ENCODE measurements at places on chromosomes 7 and 10.

DNA sequence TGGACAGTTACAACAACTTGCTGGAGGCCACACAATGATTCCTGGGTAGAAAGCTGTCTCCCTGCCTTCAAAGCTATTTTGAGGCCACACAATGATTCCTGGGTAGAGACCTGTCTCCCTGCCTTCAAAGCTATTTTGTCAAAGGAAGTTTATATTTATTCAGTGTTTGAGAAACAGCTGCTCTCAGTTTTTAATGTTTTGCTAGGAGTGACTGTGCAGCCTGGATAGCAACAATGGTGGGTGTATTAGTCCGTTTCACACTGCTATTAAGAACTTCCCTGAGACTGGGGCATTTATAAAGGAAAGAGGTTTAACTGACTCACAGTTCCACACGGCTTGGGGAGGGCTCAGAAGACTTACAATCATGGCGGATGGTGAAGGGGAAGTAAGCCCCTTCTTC lies 3.9 kb upstream of the SGPL1 start:
- DNase-seq = no peak

GRCh38 chr7:80370587-80370986 lies 141.3 kb downstream of the GNAT3 start:
- no peak for DNase-seq

GRCh38 chr7:44521347-44522095 lies 19.6 kb downstream of the NPC1L1 start:
- no peak for DNase-seq

DNA sequence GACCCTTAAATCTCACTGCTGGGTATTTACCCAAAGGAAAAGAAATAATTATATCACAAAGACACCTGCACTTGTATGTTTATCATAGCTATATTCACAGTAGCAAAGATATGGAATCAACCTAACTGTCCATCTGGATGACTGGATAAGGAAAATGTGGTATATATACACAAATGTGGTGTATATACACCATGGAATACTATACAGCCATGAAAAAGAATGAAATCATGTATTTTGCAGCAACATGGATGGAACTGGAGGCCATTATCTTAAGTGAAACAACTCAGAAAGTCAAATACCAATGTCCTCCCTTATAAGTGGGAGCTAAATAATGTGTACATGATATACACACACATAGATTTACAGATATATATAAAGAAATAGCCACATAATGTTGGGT lies 168.2 kb downstream of the SH2D4B start:
- DNase-seq = no peak

GRCh38 chr10:91541481-91541880 lies 91.4 kb downstream of the PPP1R3C start:
- DNase-seq = no peak

DNA sequence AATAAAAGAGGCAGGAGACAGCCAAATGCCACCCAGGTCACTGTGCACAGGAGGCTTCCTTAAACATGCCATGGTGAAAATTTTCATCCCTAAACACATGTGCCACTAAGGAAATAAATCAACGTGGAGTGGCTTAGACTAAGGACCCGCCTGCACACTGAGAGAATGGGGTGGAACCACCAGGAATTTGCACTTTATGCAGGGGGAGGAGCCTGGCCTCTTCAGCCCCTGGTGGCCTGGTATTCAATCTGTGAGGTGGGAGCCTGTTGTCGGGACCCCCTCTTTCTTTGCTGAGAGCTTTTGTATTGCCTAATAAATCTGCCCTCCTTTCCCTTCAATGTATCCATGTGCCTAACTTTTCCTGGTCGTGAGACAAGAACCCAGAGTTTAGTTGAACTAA lies 204.6 kb upstream of the NRP1 start:
- no peak for DNase-seq

DNA sequence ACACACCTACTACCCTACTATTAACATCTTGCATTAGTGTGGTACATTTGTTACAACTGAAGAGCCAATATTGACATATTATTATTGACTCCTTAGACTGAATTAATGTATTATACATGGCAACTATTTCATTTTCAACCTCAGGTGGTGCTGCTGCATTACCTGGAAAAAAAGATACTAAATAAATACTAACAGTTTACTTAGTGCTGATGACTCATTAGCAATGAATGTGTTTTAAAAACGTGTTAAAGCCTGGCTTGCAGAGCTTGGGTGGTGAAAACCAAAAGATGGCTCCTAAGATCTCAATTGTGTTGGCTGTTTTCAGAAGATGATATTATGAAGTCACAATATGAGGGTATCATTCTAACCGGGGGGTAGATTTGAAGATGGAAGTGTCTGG lies 34.8 kb downstream of the CFAP43 start:
- peak; percentile 60 for DNase-seq

GRCh38 chr7:86999750-87000149 lies 59.7 kb downstream of the ELAPOR2 start:
- DNase-seq = no peak

DNA sequence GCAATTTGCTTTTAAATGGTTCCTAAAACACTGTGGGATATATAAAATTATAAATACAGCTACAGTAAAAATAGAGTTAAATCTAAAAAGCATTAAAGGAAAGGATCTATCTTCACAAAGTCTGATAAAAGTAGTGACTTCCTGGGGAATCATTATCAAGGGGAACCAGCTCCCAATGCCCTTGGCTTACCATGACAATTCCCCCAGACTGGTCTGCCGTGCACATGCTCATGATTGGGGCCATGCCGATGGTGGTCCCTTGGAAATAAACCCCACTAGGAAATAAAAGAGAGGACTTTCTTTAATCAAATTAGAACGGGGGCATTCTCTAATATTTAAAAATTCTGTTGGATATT lies 201.8 kb downstream of the FANK1 start:
- DNase-seq = no peak

DNA sequence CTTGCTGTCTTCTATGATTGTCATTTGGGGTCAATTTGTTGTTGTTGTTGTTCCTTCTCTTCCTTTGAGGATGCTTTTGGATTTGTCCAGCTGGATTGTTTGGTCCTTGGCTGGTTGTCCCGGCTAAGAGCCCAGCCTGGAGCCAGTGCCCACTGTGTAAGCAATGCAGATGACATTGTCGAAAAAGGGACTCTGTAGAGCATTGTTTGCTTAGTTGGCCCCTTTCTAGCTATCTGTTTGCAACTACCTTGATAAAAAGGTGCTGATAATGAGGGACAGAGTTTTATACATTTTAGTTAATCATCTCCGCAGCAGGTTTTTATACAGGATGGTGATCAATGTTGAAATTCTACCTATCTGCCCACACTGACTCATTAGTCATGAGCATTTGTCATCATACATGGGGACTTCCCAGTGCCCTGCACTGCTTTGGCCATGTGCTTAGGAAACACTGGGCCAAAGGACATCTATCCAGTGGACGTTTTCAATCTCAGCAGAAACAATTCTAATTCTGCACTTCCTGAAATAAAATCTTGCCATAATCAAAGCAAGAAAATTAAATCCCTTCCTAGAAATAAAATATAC lies 311.9 kb downstream of the GRM8 start:
- no peak for DNase-seq

GRCh38 chr7:117025891-117026290 lies 72.6 kb downstream of the ST7 start:
- DNase-seq = no peak

DNA sequence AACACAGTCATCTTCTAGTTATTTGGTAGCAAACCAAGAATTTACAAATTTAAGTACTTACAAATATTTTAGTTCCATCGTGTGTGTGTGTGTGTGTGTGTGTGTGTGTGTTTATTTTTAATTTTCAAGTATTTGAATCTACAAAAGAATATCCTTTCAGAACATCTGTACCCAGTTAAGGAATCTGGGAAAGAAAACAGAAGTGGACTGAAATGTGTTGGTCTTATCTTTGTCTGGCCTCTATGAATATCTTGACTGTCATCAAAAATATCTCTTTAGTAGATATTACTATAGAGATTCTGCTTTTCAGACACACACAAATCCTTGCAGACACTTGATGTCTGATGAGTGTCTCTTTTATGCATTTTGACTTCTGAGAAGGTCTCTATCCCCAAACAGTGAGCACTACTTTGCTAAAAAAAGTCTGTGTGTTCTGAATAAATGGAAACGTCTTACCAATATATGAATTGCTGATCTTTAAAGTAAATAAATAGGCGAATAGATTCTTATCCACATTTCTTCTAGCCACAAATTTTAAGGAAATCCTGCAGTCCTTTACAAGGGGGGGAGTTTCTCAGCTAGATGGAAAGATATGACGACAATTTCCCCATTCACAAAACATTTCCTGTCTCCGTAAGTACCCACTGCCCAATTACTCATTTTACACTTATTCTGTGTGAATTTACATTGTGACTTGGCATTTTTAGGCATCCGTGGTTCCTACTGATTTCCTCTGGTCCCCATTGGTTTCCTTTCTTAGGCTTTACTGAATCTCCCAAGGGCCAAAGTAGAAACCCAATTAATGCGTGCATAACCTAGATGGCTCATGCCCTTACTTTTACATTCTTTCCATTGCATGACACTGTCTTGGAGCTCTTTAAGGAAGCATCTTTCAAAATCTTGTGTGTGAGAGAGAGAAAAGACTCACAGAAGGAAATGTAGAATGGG lies 36.0 kb downstream of the NRCAM start:
- no peak for DNase-seq

DNA sequence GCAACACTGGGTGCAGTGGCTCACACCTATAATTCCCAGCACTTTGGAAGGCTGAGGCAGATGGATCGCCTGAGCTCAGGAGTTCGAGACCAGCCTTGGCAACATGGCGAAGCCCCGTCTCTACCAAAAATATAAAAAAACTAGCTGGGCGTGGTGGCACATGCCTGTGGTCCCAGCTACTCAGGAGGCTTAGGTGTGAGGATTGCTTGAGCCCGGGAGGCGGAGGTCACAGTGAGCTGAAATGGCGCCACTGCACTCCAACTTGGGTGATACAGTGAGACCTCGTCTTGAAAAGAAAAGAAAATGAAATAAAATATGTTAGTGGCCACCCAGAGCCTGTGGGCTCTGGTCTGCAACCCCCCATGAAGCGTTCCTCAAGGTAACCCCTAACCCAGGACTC lies 13.3 kb downstream of the ITPRIP start:
- DNase-seq = no peak

DNA sequence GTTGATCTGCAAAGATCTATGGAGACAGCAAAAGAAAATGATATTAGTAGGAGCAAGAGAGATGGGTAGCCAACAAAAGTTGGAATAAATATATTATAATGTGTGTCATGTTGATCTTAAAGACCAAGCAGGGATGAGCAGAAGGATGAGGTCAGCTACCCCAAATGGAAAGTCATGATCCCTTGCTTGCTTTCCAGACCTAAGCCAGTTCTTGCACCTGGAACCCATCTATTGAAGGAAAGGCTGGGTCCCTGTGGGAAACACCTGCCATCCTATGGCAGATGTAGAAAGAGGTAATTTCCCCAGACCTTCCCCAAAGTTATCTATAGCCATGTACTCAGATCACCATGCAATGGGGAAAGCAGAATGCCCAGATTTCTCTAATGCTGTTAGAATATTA lies 52.5 kb downstream of the LYZL2 start:
- no peak for DNase-seq

GRCh38 chr10:36221101-36221500 lies 579.0 kb upstream of the FZD8 start:
- DNase-seq = no peak

GRCh38 chr7:73779517-73779916 lies 9.4 kb upstream of the CLDN3 start:
- no peak for DNase-seq

DNA sequence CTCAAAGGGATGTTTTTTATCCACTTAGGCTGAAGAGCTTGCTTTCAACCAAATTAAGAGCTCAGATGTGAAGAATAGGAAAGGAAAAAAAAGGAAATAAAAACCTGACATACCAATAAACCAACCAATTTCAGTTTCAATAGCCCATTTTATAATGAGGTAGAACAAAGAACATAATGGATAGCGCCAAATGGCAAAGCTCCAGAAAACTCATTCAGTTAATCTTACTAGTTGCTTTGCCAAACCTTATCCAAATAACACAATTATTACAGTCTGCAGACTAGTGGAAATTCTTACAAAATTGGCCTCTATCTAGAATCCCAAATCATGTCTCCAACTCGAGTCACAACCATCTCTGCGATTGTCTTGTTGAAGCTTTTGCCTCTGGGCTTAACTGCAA lies 337.0 kb downstream of the CRPPA start:
- DNase-seq = no peak

- DNase-seq = peak; percentile 72
These were observed 170.2 kb downstream of the FAM107B start for GRCh38 chr10:14604181-14605142.

DNA sequence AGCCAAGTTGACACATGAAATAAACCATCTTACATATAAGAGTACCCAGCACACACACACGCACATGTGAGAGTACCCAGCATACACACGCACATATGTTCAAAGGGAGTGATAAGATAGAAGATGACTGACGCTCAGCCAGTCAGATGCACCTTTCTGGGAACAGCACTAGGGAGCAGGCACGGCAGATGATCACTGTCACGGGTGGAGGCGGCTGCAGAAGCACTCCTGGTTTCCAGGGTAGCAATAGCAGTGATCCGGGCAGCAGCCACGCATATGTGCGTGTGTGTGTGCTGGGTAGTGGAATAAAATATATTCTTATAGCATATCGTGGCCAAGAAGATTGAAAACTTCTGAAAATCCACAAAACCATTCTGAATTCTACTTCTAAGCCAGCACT lies 85.8 kb upstream of the NAMPT start:
- no peak for DNase-seq

DNA sequence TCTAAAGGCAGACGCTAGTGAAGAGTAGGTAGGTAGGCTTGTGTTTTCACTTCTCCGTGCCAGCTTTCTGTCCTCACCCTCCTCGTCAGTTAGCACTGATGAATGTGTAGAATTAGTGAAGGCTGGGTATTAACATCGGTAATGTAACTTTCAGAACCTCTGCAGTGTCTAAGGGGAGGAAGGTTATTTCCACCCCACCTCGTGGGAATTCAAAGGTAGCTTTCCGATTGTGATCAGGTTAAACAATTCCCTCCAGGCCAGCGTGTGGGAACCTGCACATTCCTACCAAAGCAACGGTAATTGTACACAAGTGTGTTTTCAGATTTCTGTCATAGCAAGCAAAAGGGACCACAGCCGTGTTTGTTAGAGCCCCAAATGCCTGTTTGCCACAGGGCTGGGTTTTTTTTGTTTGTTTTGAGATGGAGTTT lies 405.0 kb upstream of the GALNT17 start:
- DNase-seq = no peak

- DNase-seq = no peak
These were observed 75.6 kb downstream of the POM121L12 start for GRCh38 chr7:53111031-53111430.

DNA sequence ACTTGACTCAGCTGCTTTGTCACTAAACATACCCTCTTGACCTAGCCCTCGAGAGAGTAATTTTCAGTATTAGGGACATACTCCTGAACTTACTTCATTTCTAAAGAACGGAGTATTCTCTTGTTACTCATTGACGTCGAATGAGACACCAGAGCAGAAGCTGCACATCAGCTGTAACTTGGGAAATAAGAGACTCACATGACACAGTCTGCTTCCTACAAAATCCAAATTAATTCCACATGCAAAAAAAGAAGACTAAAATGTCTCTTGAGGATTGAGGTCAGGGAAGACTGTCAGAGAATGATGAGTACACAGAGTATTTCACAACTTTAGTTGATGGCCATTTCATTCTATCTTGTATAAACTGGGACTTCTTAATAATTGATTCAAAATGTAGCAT lies 114.7 kb upstream of the EGFR start:
- no peak for DNase-seq

GRCh38 chr10:78651287-78651686 lies 417.5 kb upstream of the ZMIZ1 start:
- no peak for DNase-seq

GRCh38 chr7:134357486-134357885 lies 40.8 kb upstream of the SLC35B4 start:
- no peak for DNase-seq

GRCh38 chr7:69620063-69620462 lies 21.8 kb downstream of the AUTS2 start:
- DNase-seq = no peak
